ENCODE measurements at places on chromosomes 12 and 14.

DNA sequence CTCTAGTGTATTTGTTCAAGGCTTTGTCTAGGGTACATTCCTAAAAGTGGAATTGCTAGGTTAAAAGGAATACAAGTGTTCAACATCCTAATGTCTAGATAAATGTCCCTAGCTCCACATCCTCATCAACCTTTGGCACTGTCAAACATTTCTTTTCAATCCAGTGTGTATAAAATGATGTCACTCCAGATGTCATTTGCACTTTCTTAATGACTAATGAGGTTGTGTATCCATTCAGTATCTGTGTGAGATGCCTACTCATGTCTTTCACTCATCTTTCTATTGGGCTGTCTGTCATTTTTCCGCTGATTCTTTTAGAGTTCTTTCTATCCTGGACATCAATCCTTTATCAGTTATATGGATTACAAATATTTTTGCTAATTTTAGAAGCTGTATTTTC lies 43.3 kb downstream of the ARMH4 start:
- no peak for DNase-seq

- DNase-seq: no peak
Observed at GRCh38 chr12:45880533-45880932, 109.8 kb downstream of the SCAF11 start.

DNA sequence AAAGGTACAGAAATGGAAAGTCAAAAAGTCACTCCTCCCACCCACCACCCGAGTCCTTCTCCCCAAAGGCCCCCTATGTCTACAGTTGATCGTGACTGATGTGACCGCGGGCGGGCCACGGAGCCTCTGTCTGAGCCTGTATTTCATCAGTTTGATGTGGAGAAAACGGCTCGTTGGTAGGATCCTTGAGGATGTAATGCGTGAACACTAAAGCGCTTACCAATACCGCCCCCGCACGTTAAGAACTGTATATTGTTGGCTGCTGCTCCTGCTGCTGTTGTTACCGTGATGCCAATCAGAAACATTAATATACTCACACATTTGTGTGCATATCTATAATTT lies 24.6 kb upstream of the UBC start:
- DNase-seq: no peak

DNA sequence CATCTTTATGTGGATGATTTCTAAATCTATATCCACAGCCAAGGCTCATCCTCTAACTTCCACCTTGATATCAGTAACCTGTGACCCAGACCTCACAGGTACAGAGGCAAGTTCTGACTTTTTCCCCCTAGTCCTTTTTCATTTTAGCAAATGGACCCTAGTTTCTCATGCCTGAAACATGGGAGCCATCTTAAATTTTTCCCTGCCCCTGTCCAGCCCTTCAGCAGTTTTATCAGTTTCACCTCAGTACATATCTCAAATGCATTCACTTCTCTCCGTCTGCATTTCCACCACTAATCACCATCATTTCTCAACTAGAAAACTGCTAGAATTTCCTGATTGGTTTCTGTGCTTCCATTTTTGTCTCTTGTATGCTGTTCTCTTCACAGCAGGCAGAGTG lies 79.3 kb downstream of the DIP2B start:
- DNase-seq: no peak

- no peak for DNase-seq
Observed at GRCh38 chr14:58315606-58316005, 17.3 kb downstream of the ARID4A start.

GRCh38 chr14:21822109-21822508 lies 148.5 kb upstream of the OR4E1 start:
- DNase-seq: no peak

DNA sequence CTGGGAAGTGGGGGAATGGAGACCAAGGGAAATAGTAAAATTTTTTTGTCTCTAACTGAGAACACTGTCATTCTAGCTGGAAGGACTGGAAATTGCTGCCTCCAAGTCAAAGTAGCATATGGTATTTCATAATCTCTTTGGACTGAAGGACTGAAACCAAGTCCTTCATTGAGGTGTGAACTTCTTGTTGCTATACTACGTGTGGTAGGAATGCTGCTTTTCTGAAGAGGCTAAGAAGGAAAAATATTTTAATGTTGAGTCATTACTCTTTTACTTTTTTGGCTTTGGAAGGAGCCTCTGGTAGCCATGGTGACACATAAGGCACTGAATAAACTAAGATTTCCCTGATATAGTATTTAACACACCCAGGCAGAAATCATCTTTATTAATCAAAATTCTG lies 465.4 kb downstream of the NPAS3 start:
- no peak for DNase-seq

DNA sequence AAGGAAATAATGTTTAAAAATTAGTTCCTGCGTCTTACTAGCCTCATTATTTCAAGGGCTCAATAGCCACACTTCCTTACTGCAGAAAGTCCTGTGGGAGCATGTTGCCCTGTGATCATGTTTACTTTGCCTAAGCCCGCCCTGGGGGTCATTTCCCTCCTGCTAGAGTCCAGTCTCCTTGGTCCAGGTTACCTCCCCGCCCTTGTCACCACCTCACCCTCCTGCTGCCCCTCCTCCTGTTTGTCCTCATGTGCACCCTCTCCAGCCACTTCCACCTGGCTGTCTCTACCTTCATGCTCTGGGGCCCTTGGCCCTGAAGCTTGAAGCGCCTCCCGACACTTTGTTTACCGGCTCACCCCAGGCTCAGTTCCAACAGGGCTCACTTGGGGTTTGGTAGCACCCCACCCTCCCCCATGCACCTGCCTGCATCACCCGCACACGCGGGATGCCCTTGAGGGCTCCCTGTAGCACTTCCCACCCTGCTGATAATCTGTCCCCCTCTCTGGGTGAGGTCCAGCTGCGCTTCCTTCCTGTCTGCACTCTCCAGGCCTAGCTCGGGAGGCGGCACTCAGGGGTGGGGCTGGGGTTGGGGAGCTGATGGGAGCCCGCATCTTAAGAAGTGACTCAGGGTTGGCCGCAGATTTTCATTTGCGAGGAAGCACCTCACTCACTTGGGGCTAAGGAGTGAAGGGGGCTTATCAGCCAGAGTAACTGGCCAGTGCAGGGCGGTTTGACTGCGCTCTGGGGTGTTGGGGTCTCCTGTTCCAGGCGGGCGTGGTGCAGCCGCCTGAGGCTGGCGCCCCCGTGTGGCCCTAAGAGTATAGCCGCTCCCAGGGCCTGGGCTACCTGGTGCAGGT lies 40.1 kb downstream of the SMIM41 start:
- no peak for DNase-seq

- no peak for DNase-seq
Observed at GRCh38 chr12:70290116-70290515, 46.9 kb downstream of the CNOT2 start.

- no peak for DNase-seq
Observed at GRCh38 chr12:8796831-8797626, 25.4 kb upstream of the A2ML1 start.

GRCh38 chr14:69266572-69267345 lies 6.8 kb downstream of the GALNT16 start:
- DNase-seq: no peak
